ENCODE measurements at places on chromosomes 16 and 17. TPM values are rescaled to one million over a fixed set of nuclear protein-coding genes. Genes with fewer than 3 reads are reported as not detected.

Gene MYH13
- not detected for total RNA-seq

Gene GAS7
- 0.59 TPM for total RNA-seq

DNA sequence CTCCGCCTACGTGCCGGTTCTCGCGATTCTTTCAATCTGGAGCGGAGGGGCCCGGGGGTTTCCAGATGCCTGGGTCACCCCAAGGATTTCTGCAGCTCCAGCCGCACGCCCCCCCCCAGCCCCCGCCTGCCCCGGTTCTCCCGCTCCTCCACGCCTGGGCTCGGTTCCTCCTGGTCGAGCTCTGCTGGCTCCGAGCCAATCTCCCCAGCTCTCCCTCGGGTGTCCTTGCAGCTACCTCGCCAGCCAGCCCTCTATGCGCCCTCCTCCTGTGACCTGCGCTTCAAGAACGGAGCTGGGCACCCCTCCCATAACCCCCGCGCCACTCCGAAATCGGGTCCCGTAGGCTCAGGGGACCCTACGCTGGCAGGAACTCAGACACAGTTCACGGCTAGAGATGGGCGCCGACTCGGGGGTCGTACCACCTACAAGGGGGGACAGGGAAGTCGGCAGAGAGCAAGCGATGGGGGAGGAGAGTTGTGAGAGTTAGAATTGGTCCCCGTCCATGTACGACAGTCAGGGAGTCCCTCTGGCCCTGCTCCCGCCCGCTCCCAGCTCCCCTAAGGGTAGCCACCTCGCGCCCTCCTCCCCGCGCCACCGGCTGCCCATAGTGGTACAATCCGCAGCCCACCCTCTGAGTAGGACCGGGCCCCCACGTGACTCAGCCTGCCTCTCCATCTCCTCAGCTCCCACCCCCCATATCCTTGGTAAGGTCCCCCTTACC, 961 bp downstream of the FGF11 start:
- peak; percentile 38 for DNase-seq

DNA sequence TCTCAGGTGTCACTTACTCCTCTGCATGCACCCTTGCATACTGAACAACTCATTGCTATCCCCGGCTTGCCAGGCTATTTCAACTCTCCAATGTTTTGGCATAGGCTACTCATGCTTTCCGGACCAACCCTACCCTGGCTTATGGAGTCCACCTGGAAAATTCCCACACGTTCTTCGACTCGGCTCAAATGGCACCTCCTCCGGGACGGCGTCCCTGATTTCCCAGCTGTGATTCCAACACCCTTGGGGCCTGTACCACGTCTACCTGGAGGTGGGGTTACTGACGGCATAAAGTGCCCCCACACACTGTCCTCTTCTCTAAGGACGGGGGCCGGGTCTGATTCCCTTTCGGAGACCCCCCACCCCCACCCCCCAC, 498 bp downstream of the SMYD4 start:
- peak; percentile 10 for DNase-seq

DNA sequence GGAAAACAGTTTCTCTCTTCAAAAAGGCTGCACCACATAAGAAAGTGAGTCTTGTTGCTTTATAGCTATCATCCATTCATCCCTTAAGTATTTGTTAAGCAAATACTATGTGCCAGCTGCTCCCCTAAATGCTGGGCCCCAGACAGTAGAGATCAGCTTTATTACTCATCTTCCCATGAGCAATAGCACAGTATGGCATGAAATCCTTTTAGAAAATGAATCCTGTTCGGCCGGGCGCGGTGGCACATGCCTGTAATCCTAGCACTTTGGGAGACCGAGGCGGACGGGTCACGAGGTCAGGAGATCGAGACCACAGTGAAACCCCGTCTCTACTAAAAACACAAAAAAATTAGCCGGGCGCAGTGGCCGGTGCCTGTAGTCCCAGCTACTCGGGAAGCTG, 99.5 kb downstream of the MYO1D start:
- DNase-seq, result no peak

- no peak for DNase-seq
Measured at GRCh38 chr17:57518587-57519581, 226.2 kb downstream of the CCDC182 start.

- DNase-seq, result no peak
Measured at GRCh38 chr17:8803531-8804420, 4.6 kb upstream of the MFSD6L start.
